NCI-H1436 (cell line): ENCODE measurements at places on chromosomes 12 and 14.

DNA sequence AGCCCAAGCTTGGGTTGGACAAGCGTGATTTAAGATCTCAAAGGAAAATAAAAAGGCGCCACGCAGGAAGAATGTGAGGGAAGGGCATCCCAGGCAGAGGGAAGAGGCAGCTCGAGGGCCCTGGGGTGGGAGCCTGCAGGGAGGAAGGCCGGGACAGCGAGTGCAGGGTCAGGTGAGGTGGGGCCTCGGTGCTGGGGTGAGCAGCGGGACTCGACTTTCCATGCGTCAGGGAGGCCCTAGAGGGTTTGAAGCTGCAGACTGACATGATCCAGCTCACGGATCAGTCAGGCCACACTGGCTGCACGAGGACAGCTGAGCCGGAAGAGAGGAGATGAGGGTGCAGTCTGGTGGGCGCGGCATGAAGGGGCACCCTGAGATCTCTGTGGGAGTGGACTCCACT is 145.8 kb downstream of the RBM19 start:
- no peak for DNase-seq

DNA sequence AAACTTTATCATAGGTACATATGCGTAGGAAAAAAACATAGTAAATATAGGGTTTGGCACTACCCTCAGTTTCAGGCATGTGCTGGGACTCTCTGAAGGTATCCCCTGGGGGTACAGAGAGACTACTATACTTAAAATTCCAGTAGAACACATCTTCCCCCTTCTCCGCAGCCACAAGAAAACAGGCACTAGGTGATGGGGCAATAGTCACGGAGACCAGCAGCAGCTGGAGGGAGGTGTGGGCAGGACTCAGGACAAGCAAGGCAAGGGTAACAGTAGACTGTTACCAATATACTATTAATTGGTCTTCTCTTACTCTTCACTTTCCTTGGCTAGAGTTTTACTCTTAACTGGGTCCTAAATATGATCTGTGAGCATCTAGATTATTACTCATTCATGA is 4.6 kb upstream of the PAPOLA start:
- DNase-seq = no peak

GRCh38 chr12:55955800-55956508 is 9.9 kb downstream of the PMEL start:
- DNase-seq = no peak

DNA sequence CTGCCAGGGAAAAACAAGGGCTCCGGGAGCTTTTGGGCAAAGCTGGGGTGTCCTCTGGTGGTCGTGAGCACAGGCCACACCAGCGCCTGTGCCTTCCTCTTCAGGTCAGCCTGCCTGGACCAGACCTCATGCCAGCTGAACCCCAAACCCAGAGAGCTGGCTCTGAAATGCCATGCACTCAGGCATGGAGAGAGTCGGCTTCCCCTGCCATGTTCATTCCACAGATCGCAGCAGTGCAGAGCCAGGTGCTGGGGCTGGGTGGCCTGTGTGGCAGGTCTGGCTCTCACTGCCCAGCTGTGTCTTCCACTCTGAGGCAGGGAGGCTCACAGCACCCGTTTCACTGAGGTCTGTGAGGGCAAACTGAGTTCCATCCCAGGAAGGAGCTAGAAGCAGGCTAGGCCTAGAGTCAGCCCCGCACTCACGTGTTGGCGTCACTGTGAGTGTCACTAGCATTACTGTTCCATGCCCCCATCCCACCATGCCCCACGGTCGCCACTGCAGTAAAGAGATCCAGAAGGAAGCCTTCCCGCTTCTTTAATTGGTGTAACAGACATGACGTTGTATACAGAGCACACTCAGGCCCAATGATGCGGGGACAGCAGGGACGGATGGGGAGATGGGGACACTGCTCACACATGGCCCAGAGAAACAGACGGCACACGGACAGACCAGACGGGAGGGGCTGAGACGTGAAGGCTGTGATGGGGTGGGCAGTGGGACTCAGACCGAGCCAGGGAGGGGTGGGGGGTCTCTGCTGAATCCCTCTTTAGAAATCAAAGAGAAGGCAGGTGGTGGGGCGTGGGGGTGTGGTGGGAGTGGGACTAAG is 2.7 kb downstream of the ARL6IP4 start:
- DNase-seq = no peak

DNA sequence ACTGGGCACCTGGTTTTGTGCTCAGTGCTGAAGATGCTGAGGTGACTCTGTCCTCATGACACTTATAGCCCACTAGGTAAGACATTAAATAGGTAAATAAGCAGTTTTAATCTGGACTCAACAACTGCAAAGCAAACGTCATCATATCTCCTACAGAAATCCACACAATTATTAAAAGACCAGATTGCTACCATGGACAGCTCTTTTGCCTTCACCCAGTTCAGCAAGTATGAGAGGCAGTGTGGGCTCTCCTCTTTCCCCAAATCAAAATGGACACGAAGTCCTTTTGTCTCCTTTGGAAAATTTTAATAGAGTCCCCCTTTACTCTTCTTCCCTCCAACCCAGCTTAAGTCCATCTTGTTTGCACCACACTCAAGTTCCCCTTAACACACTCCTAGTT is 171.1 kb downstream of the RPAP3 start:
- no peak for DNase-seq

DNA sequence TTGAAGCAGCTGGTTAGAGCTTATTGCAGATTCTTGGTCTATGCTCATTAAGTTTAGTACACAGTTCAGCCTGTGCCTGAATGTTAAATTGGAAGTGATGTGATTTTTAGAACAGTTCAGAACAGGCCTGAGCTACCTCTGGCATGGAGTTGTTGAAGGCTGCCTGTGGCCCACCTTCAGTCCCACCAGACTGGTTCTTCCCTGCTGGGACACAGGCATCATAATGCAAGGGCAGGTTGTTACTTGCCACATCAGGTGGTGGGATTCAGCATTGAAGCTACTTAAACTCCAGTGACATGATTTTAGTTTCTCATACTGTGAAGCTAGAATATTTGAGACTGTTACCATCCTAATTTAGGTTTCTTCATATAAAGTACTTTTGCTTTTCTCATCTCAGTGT is 49.4 kb downstream of the PROX2 start:
- DNase-seq = no peak

DNA sequence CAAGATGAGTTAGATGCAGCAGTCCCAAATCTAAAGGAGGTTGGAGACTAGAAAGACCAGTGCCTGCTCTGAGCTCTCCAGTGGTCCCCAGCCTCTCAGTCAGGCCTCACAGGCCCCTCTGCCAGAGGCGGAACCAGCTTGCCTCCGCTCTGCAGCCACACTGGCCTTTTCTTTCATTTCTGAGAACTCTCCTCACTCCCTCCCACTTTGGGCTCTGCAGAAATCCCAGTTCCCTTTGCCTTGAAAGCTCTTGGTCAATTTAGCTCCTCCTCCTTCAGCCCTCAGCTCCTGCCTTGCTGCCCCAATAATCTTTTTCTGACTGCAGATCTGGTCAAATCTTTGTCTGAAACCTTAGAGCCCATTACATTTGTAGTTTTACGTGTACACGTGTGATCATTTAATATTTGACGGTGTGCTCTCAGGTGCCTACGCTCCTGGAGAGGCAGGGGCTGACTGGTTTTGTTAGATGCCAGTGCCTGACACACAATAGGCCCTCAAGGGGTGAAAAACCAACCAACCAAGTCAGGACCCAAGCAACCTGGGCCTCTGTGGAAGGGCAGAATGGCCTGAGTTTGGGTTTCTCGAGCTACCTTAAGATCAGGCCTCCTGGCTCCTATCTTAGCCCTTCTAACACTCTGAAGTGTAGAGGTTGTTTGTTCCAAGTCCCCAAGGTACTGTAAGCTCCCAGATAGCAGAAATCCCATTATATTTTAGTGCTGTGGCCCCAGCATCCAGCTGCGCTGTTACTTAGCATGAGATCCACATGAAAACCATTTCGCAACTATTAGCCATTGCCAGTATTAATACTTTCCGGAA is 1.1 kb upstream of the NUDT4 start:
- no peak for DNase-seq

- no peak for DNase-seq
Observed at GRCh38 chr12:22116376-22116775, 70.4 kb downstream of the CMAS start.

DNA sequence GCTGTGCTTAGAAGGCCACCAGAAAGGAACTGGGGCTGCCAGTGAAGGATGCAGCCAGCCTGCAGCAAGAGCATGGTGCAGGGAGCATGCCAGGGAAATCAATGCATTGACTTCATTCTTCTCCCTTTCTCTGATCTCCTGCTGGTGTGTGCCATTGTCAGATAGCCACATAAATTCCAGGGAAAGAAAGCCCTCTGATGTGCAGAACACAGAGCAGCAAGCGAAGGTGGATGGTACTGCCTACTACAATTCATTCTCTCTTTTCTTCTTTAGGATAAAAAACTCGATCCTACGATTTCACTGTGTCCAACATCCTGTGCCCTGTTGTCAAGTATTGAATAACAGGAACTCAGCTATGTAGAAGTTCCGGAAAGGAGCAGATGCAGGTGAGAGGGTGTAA is 446.7 kb upstream of the TMEM132C start:
- DNase-seq = no peak
